Stimulated activated CD4-positive, alpha-beta T cell treated with anti-CD3 and anti-CD28 coated beads, Interleukin-4, amount 100 ng/mL, for 4 hours (primary cell): ENCODE measurements at places on chromosomes 1 and 21.

DNA sequence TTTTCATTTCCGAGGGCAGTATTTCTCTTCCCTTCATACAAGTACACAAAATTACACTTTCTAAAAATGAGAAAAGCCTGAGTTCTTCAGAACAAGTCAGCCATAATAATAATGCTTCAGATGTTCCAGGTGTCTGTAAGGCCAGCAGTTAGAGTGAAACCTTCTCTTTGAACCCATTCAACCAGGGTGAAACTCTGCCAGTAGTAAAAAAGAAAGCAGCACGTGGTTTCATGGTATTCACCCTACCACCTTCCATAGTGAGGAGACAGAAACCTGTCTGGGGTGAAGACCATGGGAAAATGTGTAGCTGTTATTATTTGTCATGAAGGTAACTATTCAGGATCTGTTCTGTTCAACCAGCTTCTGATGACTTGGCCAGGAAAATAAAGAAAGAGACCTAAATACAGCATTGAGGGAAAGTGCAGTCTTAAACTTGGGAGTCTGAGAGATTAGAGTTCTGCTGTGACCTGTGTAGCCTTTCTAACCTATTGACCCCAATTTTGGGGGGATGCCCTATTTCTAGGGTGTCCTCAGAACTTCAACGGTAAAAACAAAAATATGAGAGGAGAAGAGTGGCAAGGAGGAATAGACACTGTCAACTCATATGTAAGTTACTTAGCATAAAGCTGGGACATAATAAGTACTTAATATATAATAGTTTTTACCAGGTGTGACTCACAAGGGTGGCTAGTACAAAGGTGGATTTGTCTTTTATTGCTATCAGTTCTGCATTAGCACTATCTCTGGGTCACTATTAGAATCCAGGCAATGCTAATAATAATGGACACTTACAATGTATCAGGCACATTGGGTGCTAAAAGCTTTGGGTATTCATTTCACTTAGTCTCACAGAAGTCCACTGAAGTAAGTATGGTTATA lies 70.0 kb upstream of the TNFSF4 start:
- DNase-seq: no peak

- DNase-seq: no peak
Observed at GRCh38 chr1:225347123-225347683, 80.6 kb downstream of the LBR start.

- no peak for DNase-seq
Observed at GRCh38 chr21:31329456-31330143, 14.5 kb downstream of the TIAM1 start.

DNA sequence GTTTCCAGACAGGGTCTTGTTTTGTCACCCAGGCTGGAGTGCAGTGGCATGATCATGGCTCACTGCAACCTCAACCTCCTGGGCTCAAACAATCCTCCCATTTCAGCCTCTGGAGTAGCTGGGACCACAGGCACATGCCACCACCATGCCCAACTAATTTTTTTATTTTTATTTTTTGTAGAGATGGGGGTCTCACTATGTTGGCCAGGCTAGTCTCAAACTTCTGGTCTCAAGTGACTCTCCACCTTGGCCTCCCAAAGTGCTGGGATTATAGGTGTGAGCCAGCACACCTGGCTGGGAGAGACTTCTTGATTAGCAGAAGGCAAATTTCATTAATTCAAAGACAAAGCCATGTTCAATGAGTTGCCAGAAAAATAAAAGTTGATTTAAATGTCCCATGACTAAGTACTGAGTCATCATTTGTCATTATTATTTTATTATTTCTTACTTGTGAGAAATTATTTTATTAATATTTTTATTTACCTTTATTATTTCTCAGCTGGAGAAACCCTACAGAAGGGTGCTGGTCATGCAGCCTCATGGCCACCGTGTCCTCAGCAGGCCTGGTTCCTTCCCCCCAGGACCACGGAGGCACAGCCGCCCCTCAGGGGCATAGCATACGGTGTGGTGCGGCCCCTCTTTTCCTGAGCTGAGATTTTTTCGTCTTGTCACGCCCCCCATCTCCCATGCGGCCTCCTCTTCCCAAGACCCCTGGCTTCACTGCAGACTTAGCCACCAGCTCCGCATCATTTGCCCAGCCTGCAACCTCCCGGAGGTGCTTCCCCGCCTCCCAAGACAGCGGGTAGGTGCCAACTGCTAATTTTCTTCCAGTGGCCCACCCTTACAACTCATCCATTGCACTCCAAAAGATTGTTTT lies 55.3 kb upstream of the SIM2 start:
- DNase-seq: no peak

DNA sequence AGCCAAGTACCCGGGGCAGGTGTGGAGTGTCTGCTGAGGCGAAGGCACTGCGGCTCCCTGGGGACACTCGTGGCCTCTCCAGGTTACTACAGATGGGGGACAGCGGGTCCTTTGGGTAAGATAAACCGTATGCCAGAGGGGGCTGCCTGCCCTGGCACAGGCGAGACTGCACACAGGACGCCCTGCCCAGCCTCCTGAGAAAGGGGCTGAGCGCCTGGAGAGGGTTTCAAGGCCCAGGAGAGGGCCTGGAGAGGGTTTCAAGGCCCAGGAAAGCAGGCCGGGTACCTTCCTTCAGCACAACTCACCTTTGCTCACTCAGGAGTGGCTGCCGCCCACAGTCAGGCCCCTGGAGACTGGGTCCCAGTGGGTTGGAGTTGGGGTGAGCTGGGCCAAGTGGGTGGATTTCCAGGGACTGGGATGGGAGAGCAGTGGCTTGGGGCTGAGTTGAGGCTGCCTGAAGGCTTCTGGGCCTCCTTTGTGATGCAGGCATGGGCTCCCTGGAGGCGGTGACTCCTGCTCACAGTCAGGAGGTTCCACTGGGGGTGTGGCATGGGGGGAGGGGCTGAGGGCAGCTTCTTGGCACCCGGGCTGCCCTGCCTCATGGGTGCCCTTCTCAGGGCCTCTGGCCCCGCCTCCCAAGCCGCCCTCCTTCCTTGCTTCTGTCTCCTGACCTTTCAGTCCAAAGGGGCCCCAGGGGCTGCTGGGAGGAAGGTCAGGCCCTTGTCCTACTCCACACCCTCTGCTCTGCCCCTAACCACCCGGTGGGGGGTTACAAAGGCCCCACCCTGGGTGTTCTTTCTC lies at the start of gene MMEL1:
TSS of gene MMEL1 (minus strand) at position 456 of the 801 bp plus-strand sequence. CDS start 3,532 bp downstream, outside the sequence.
- DNase-seq: no peak

DNA sequence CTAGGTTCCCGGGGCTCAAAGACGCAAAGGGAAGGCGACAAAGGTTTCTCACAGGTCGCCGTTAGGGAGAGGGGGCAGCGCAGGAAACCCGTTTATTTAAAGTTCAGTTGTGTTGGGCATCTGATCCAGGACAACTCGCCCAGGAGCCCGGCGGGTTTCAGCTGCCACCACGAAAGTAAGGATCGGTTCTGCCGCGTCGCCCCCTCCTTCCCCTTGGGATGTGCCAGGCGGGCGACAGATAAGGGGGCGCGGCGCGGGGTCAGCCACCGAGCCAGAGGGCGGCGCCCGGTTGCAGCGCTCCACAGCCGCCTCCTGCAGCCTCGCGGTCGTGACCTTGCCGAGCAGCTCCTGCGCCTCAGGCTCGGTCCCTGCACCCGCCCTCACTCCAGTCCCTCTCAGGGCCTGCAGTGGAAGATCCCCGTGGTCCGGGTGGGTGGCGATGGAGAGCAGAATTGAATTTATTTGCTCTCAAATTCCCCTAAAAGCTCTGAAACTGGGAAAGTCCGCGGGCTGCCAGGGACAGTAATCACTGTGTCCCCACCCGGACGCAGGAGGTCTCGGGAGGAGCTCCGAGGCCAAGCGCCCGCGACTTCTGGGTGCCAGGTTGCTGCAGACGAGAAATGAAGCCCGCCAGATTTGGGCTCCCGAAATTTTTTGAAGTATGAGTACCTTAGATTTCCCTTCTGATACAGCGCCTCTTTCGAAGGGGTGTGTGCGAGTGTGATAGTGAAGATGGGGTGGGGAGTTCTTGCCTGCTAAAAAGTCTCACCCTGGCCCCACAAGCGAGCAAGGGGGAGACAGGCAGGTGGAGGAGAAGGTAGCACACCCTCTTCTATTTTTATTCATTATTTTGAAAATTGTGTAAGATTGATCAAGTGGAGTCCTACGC lies 28.4 kb upstream of the NFIA start:
- DNase-seq: no peak
